PC-3 (cell line): ENCODE measurements at places on chromosomes 5 and 9. TPM values are rescaled to one million over a fixed set of nuclear protein-coding genes. Genes with fewer than 3 reads are reported as not detected.

Gene ADRB2
- total RNA-seq, result 41.1 and 42.1 TPM in 2 replicates

Gene RASA1
- total RNA-seq, result 37.3 and 40.1 TPM in 2 replicates

Gene GZMA
- total RNA-seq, result not detected in 2 replicates

Gene SLCO6A1
- not detected in 2 replicates for total RNA-seq

Gene BTNL8
- total RNA-seq, result 0.23 TPM in 1 of 2 replicates, not detected in the other

Gene SLC31A2
- 2.1 and 3.6 TPM in 2 replicates for total RNA-seq

Gene DNAJB5
- total RNA-seq, result 7.3 and 9.3 TPM in 2 replicates

Gene PRR16
- total RNA-seq, result 2.4 and 3.6 TPM in 2 replicates

Gene SLC4A9
- total RNA-seq, result 0.29 TPM in 1 of 2 replicates, not detected in the other

Gene CARD9
- total RNA-seq, result 0.52 and 1.1 TPM in 2 replicates

Gene AIF1L
- total RNA-seq, result 23.7 and 27.0 TPM in 2 replicates

GRCh38 chr9:37281541-37281940 lies 141.0 kb upstream of the GRHPR start:
- DNase-seq, result no peak

GRCh38 chr5:67149951-67150523 lies 46.6 kb downstream of the CD180 start:
- peak; percentile 58 for DNase-seq

GRCh38 chr9:99126312-99126711 lies 21.4 kb downstream of the TGFBR1 start:
- peak; percentile 77 for DNase-seq

- no peak for DNase-seq
Measured at GRCh38 chr5:13704396-13704795, 240.1 kb downstream of the DNAH5 start.

- no peak for DNase-seq
Measured at GRCh38 chr9:104758974-104759373, 5.0 kb upstream of the NIPSNAP3B start.

- DNase-seq, result peak; percentile 39
Measured at GRCh38 chr5:172110921-172111851, 76.8 kb downstream of the STK10 start.

DNA sequence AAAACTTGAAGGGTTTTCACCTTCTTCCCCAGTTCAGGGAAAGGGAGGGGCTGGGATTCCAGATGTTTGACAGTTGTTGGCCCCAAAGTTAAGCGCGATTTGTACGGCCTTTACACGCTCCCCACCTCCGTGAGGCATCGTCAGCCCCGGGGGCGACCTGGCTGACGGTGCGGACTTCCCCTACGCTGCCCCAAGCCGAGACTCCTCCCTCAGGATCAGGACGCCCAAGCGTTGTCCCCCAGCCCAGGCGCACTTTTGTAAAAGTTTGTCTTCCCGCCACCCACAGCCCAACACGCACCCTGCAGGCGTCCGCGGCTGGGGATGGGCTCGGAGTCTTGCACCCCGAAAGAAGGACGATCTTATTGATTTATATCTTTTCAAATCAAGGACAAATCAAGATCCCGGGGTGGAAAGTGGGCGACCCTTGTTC lies 713 bp downstream of the MOB3B start:
- no peak for DNase-seq

GRCh38 chr5:148825716-148826052 lies 727 bp upstream of the ADRB2 start:
- DNase-seq, result peak; percentile 82

GRCh38 chr5:38790891-38791290 lies 54.9 kb upstream of the OSMR start:
- DNase-seq, result peak; percentile 38

GRCh38 chr5:163825661-163826060 lies 320.2 kb downstream of the MAT2B start:
- DNase-seq, result no peak

GRCh38 chr5:152329207-152329606 lies 75.9 kb downstream of the NMUR2 start:
- no peak for DNase-seq

GRCh38 chr9:110066929-110067716 lies 140.8 kb downstream of the C9orf152 start:
- no peak for DNase-seq

- DNase-seq, result no peak
Measured at GRCh38 chr9:130201399-130201873, 29.2 kb downstream of the NCS1 start.

DNA sequence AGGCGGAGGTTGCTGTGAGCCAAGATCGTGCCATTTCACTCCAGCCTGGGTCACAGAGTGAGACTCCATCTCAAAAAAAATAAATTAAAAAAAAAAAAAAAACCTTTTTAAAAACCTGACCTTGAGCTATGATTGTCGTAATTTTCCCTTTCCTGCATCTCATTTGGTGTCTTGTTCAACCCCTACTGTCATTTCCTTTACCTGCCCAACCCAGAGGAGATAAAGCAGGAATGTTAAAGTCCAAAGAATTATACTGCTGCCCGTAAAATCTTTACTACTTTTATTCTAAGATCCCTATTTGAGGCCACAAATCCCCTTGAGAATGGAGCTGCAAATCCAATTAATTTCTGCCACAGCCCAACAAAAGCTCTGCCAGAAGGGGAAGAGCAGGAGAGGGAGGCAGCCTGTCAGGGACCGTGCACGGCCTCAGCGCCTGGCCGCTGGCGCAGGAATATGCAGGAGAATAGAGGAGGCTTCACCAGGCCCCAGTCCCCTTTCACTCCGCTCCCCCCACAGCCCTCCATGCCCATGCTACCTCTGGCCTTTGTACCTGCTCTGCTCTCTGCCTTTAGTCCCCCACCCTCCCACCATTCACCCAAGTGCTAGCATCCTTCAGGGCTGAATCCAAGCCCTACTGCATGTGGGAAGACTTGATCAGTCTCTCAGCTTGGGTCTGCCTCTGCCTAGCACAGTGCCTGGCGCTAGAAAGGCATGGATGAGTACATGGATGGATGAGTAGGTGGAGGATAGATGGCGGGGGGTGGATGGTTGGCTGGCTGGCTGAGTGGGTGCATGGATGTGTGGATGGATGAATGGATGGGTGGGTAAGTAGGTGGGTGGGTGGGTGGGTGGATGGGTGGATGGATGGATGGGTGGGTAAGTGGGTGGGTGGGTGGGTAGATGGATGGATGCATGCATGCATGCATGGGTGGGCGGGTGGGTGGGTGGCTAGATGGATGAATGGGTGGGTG lies 99.8 kb upstream of the SARDH start:
- no peak for DNase-seq

- peak; percentile 76 for DNase-seq
Measured at GRCh38 chr9:38006163-38006562, 62.9 kb downstream of the SHB start.

GRCh38 chr9:68685770-68686169 lies 19.3 kb upstream of the PIP5K1B start:
- DNase-seq, result peak; percentile 51

DNA sequence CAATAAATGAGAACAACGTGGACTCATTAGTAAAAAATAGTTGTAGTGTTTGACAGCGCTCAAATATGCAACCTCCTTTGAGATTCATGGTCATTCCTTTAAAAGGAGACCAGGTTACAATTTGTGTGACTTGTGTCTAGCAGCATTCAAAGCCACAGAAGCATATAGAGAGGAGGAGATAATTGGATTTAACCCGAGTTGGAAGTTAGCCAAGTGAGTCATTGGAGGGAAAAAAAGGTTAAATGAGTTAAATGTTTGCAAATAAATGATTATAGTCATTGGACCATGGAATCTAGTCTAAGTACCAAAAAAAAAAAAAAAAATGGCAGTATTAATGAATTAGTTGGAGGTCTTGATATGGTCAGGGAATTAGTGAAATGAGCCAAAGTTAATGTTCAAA lies 90.9 kb downstream of the ITGA1 start:
- DNase-seq, result peak; percentile 32

DNA sequence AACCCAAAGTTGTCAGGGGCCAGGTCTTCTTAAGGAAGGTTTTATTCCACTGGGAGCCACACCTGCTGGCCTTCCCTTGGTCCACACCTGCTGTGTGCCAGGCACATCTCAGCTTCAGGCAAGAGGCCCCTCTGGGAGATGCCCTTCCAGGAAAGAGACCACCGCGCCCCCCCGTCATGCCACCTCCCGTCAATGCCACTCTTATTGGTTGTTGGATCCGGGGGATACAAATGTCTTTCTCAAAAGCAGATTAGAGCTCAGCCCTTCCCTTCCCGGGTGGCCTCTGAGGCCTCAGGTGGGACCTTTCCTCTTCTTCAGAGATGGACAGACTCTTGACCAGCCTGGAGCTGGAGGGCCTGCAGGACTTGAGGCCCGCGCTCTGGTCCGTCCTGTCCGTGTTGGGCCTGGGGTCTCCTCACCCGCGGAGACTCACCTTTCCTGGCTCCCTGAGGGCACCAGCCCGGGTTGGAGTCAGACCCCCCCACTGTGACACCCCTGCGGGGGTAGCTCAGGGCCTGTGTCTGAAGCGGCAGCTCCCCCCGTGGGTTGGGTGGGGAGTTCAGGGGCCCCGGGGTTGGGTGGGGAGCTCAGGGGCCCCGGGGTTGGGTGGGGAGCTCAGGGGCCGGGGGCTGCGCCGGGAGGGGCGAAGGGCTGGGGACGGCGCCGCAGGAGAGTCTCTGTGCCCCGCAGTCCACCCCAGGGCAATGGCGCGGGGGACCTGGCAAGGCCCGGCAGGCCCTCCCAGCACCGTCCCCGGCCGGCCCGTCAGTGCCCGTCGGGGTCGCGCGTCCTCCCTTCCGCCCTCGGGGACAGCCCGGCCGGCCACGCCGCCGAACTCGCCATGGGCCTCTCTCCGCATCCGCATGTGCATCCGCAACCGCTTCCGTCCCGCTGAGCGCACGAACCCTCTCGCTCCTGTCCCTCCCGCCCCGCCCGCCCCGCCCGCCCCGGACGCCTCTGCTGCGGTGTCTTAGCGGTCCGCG lies 3.7 kb upstream of the SLC9A3 start:
- no peak for DNase-seq

GRCh38 chr5:33539212-33539611 lies 98.4 kb downstream of the TARS1 start:
- DNase-seq, result no peak

DNA sequence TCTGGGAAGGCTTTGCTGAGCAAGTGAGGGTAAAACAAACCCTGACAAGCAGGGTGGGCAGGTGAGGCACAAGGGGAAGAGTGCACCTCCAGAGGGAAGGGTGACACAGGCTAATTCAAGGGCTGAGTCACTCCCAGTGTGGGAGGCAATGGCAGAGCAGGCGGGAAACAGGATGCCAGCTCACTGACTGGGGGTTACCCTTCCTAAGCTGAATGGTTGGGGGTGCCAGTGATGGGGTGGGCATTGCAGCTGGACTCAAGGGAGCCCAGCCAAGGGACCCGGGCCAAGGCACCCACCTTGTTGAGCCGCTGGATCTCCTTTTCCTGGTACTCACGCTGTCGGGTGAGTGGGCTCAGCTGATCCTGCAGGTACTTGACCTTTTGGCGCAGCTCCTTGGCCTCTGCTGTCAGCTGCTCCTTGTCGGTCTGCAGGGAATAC lies 18.4 kb downstream of the GPX3 start:
- DNase-seq, result peak; percentile 65

GRCh38 chr9:27362447-27363210 lies 65.7 kb upstream of the EQTN start:
- DNase-seq, result no peak

DNA sequence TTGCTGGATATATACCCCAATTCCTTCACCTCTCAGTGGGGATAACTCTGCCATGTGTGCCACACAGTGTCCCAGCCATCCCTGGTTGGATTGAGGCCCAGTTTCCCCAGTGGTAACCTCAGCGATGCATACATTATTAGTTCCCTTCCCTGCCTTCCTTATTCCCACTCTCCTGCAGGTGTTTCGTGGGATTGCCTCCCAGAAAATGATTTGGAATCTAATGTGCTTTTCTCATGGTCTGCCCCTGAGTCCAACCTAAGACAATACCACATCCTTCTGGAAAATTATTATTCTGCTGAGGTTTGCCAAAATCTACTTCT lies 8.4 kb upstream of the SPINK4 start:
- DNase-seq, result no peak

DNA sequence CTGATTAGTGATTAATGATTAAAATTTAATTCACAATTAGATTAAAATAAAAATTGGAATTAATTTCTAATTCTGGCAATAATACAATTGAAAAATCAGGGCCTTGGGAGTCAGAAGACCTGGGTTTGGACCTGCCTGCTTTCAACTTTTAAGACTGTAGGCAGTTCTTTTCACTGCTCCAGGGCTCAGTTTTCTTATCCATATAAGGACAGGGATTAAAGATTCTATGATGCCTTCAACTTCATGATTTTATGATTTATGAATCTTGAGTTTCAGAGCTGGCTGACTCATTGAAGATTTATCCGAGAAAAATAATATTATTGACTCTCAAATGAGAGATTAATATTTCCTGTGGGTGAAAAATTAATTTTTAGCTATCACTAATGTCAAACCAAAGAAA lies 208.6 kb upstream of the ANKH start:
- no peak for DNase-seq

DNA sequence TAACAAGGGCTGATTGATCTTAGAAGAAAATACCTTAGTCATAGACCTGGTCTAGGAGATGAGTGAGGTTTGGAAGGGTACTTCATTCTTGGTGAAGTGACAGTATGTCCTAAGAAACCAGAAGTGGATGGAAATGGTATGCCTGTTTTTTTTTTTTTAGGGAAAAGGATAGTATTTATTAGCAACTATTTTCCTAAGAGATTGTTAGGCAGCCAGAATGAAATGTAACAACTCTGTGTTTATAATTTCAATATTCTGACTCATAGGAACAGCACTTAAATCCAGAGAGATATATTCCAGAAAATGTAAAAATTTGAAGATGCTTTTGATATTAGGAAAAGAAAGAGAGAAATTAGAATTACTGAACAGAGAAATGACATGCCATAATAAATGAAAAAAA lies 21.2 kb upstream of the ARL14EPL start:
- no peak for DNase-seq

GRCh38 chr9:87035879-87036278 lies 88.6 kb upstream of the GAS1 start:
- DNase-seq, result no peak

GRCh38 chr5:95822043-95822541 lies 434 bp downstream of the GLRX start:
- DNase-seq, result peak; percentile 26

- peak; percentile 22 for DNase-seq
Measured at GRCh38 chr9:69931340-69931739, 110.7 kb downstream of the CFAP95 start.

- DNase-seq, result peak; percentile 56
Measured at GRCh38 chr9:130041648-130042405, 1.2 kb downstream of the FNBP1 start.

DNA sequence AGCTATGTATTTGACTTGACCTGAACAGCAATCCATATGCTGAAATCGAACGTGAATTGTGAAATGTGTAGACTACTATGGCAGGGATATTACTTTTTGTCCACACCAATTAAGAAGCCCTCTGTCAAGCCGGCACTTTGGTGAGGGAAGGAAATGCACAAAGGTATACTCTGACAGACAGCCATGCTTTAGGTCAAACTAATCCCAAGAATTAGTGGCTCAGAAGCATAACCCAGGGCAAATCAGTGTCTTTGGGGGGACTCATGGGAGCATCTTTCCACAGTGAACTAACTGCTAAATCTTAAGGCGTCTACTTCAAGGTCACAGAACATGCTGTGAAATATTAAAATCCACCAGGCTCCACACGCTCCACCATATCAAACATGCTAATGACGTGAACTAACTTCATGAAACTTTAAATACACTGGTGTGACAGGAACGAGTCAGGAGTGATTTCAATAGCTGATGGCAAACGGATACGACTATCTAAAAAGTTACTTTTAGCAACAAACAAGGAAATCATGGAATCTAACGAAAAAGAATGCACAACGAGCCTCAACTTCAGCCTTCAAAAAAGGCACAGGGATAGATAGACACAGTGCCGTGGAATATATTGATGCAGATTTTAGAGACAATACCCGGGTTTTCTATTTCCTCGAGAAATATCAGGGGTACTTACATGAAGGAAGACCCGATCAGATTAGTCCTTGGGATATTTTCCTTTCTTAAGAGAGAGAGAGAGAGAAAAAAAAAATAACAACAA lies 527 bp downstream of the MEF2C start:
- peak; percentile 21 for DNase-seq
